ENCODE measurements at places on chromosomes 2 and 18.

DNA sequence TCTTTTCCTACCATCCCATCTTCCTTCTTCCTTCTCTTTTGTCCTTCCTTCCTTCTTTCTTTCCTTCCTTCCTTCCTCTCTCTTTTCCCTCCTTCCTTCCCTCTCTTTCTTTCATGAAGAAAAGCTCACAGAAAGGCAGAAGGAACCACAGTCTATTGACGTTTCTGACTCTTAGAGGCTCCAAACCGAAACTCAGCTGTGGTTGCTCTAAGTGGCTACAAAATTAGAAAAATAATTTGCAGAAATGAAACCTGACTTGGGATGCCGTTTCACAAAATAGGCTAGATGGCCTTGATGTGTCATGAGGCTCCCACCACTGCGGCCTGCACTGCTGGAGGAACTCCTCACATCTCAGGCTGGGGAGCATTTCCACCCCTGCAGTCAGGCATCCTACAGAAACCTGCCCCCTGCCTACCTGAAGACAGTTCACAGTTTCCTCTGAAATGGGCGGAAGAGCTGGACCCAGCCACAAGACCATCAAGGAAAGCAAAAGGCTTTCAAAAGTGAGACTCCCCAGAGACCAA is 165.6 kb downstream of the SMAD7 start:
- no peak for DNase-seq

- no peak for DNase-seq
Measured at GRCh38 chr2:238665919-238666318, 182.0 kb upstream of the TWIST2 start.

DNA sequence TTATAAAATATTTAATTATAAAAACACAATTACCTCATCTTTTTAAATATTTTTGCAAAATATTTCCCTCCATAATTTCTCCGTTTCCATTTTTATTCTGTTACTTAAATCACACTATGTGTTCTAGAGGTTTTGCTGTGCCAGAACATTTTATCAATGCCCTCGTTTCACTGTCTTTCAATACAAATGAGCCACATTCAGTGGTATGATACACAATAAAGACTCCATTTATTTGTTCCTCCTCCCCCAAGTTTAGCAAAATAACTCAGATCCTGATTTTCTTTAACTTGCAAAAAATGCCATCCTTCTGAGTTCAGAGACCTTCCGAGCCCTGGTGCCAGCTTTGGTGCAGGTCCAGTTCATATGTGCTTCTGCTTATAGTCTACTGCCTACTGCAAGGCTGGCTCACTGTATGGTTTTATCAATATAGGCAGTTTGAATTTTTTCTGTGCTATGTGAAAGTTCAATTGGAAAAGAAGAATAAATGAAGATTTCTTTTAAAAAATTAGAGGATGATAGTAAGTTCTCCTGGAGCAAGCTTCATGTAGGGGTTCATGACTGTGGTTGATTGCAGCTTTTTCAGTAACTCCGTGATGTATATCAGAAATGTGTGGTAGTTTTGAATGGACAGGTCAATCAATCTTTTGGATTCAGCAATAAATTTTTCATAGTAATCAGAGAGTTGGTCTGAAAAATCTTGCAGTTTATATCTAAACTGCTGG is 42.5 kb downstream of the APOB start:
- DNase-seq: no peak

- DNase-seq: no peak
Measured at GRCh38 chr18:4270988-4271387, 184.1 kb downstream of the DLGAP1 start.

DNA sequence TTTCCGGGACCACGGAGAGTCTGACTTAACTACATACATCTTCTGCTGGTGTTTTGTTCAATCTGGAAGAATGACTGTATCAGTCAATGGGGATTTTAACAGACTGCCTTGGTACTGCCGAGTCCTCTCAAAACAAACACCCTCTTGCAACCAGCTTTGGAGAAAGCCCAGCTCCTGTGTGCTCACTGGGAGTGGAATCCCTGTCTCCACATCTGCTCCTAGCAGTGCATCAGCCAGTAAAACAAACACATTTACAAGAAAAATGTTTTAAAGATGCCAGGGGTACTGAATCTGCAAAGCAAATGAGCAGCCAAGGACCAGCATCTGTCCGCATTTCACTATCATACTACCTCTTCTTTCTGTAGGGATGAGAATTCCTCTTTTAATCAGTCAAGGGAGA is 23.1 kb downstream of the ICOS start:
- no peak for DNase-seq

DNA sequence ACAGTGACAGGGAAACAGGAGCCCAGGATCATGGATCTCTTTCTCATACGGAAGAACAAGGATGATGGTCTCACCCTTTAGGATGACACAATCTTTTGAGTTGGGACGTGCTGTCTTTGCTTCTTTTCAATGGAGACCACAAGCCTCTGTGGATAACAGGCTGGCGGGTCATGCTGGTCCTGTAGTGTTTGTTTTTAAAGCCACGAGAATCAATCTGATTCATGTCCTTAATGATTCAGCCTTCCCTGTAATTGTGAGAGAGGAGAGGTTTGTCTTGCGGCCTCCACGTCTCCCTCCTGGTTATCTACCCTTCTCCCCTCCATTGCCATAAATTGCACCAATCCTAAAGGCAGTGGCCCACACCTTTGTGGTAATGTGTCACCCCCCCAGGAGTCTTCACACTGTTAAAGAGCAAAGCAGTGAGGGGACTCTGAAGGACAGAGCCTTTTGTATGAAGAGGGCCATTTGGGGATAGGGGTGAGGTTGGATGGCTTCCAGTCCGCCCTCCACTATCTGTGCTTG is 87.7 kb upstream of the TGFA start:
- DNase-seq: no peak

GRCh38 chr2:22999951-23000350 is 385.0 kb upstream of the KLHL29 start:
- no peak for DNase-seq

DNA sequence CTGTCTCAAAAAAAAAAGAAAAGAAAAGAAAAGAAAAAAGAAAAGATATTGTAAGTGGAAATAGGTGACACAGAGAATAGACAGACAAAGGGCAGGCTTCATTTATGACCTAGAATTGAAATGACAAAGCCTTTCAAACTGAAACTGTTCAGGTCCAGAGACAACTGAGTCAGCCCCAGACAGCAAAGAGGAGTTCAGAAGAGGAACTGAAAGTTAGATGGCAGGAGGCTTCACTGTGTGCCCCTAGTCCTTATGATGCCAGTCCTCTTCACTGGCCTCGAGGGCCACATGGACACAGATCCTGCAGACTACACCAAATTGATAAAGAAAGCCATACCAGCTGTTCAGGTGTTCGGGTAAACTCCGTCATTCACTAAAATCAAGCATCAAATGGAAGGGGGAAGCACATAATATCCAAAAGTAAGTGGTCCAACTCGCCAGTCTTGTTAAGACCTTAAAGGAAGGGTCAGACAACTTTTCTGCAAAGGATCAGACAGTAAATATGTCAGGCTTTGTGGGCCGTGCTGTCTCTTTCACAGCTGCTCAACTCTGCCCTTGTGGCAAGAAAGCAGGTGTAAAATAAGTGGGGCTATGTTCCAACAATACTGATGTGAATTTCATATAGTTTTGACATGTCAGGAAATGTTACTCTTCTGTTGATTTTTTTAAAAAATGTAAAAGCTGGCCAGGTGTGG is 231.9 kb upstream of the MGAT5 start:
- no peak for DNase-seq
